Ecto neural progenitor cell (in vitro differentiated cells): ENCODE measurements at places on chromosomes 6 and 20.

GRCh38 chr6:145214570-145214969 lies 520.8 kb downstream of the EPM2A start:
- DNase-seq, result no peak

DNA sequence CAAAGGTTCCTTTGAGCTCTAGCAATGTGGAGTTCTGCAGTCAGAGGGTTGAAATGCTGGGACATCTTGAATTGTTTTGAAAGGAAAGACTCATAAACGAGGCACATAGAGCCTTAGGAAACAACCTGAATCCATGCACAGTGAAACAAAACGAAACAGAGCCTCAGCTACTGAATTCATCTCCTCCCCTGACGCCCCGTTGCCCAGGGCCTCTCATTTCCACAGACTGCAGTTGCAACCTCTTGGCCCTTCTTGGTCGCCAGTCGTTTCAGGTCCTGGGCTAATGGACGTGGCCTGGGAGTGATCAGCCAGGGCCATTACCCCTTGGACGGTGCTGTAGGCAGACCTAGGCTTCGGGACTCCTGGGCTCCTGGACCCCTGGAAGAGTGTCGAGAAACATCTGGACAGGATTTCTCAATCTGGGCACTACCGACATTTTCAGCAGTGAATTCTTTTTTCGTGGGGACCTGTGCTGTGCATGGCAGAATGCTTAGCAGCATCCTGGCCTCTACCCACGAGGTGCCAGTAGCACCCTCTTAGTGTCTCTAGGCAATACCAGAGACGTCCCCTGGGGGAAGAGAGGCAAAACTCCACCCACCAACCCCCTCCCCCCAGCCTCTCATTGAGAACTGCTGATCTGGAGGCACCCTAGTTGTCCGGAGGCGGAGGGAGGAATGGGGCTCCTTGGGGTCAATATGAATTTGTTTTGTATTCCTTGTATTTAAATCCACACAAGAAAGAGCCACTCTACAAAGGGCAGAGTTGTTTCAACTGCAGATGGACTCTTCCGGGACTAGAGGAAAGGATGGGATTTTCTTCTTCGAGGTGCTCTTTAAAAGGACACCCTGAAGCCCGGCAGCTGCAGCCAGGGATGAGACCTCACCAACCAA lies 50.2 kb downstream of the TMEM242 start:
- no peak for DNase-seq

DNA sequence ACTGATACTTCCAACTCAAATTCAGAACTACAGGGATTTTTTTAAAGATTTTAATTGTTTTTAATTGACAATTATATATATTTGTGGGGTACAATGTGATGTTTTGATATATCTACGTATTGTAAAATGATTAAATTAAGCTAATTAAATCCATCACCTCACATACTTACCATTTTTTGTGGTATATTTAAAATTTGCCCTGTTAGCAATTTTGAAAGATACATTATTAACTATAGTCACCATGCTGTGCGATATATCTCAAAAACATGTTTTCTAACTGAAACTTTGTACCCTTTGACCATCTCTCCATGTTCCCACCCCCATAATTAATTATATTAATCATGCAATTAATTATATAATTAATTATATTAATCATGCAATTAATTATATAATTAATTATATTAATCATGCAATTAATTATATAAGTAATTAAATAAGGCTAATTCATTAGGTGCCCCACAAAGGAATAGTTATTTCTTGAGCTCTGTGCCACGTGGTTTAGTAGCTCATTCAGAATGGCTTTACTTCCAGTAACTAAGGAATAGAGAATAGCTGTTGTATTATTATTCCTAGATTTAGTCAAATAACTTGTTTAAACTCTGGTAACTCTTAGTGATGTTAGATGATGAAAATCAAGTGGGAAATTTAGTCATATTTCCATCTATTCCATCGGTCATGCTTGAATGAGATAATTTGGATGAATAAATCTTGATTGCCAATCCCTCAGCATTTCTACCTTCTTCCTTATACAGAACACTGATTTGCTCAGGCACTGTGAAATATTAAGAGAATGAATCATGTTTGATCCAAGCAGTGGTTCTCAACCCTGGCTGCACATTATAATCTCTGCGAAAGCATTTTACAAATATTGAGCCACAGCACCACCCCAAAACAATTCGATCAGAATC lies 25.1 kb downstream of the LOC128125822 start:
- DNase-seq, result no peak

GRCh38 chr6:168283686-168284025 lies 35.9 kb downstream of the DACT2 start:
- no peak for DNase-seq

DNA sequence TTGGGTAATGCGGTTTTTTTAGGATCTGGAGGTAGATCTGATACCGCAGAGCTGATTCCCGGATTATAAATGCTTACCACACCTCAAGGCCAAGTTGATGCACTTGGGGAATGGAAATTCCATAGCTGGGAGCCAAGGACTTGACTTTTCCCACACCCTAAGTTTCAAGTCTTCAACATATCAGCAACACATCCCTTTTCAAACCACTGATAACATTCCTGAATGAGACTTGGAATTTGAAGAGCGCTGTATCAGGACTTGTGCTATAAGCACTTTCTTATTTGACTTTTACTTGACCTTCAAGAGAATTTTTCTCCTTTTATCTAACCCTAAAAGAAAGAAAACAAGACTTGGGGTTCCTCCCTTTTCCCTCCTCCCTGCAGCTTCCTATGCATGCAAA lies 90.6 kb upstream of the NAA20 start:
- DNase-seq, result no peak
